Chondrocyte (in vitro differentiated cells): ENCODE measurements at places on chromosomes 7 and 10.

- DNase-seq: no peak
These were observed 220.0 kb upstream of the KLF6 start for GRCh38 chr10:4004990-4005389.

DNA sequence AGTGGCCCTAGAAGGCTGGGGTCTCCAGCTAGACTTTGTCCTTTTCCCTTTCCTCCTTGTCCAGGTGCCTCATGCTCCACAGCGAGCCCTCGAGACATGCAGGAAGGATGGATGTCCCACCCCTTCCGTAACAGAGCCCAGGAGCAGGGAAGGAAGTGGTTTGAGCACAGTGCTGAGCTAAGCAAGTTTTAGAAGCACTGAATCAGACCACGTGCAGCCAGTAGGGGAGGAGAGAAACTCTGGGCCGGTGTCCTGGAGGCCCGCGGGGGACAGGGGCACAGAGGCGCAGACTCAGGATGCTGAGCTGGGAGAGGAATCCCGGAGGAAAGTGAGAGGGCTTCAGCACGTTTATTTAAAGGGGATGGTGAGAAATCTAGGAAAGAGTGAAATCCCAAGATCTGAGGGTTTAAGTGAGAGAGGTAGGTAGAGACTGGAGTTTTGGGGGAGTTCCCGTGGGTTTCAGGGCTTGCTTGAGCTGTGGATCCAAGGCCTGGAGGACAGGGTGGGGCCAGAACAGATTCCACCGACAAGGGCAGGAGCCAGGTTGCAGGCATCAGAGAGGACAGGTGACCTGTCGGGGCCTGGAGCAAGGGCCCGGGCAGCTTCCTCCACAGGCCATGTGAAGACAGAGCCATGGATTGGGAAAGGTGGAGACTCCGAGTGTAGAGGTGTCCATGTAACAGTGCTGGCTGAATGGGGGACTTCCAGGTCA is 4.4 kb upstream of the IRF5 start:
- no peak for DNase-seq

DNA sequence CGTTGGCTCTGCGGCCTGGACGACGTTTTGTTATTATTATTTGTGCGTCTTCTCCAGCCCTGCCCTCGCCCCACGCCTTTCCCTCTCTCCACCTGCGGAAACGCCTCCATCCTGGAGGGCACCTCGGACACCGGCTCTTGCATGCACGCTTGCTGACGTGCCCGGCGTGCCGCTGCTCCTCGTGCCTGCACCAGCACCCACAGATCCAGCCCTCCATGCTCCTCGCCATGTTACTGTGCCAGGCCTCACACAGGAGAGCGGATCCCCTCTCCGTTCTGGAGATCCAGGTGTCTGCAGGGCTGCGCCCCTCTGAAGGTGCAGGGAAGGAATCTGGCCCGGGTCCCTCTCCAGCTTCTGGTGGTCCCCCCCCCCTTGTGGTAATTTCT is 373.9 kb upstream of the FOXK1 start:
- DNase-seq: no peak

DNA sequence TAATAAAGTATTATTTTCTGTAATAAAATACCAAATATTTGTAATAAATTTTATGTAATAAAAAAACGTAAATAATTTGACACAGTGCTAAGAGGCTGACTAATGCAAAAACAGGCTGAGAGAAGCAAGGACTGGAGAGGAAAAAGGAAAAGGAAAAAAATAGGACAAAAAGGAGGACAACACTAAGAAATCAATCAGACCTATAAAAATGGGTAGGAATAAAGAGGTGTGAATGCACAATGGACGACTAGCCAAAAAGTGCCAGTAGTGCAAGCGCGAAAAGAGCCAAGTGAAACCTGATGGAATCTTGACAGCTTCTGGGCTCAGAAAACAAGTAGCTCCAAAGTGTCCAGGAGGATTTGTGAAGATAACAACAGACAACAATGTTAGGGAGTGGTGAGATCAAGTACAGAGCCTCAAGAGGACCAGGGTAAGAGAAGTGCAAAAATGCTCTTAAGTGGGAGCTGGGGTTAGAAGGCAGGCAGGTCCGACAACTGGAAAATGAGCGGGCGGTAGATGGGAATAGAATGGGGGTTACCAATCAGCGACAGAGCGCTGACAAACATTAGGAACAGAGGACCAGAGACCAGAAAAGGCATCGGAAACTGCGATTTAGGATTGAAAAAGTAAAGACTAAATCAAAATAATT is 1.2 kb downstream of the BRAF start:
- no peak for DNase-seq

GRCh38 chr7:12267542-12267941 is 56.4 kb downstream of the TMEM106B start:
- no peak for DNase-seq

- no peak for DNase-seq
These were observed 305.6 kb upstream of the PITRM1 start for GRCh38 chr10:3478153-3478552.

- no peak for DNase-seq
These were observed 76.8 kb upstream of the CARD11 start for GRCh38 chr7:3120513-3120912.

DNA sequence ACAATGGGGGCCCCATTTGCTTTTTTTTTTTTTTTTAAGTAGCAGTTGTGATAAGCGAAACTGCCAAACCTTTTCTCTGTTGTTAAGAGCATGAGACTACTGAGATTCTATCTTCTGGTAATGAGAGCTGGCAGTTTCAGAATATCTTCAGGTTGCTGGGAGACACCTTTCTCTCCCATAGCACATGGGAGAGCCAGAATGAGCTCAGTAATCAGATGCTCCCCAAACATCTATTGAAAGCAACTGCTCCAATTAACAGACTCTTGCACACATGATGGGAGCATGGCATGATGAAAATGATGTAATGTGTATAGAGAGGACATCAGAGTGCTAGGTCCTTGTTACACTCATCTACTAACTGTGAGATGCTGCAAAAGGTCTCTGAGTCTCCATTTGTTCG is 18.8 kb downstream of the MYO3A start:
- DNase-seq: no peak

DNA sequence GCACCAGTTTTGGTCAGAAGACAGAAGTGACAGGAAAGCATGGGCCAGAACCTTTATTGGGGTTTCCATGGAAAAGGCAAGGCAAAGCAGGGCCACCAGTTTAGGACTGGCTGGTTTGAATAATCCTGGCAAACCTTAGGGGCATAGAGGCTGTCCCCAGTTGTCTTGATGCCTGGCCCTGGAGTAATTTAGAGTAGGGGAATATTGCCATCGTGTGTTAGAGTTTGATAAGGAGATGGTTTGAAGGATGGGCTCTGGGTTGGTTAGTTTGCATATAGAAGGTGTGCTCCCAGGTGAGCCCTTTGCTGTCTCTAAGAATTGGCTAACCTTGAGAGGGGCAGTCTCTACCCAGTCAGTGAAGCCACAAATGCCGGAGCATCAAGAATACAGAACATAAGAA is 79.6 kb downstream of the ZNF777 start:
- no peak for DNase-seq

- DNase-seq: no peak
These were observed 177.4 kb downstream of the ARHGAP12 start for GRCh38 chr10:31751051-31751737.

DNA sequence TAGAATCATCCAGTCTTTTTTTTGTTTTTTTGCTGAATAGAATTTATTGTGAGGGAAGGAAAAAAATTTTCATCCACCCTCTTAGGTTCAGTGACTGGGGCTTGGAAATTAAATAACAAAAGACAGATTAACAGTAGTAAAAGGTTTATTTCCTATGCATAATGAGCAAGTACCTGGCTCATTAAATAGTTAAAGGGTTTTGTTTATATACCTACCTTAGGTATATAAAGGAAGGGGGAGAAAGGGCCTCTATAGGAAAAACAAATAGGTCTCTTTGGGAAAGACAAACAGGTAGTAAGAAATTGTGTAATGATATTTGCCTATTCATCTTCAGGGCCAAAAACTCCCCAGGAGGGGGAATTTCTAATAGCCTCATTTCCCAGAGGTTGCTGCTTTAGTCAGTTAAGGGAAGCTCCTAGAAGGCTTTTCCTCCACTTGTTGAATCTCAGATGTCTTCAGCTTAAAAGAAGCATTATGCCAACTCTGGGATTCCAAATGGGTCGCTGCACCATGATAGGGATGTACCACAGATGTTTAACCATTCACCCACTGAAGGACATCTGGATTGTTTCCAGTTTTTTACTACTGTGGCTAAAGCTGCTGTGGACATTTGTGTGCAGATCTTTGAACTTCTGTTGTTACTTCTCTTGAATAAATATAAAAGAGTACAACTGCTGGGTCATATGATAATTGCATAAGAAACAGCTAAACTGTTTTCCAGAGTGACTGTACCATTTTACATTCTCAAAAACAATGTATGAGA is 11.3 kb downstream of the ACADSB start:
- DNase-seq: no peak

DNA sequence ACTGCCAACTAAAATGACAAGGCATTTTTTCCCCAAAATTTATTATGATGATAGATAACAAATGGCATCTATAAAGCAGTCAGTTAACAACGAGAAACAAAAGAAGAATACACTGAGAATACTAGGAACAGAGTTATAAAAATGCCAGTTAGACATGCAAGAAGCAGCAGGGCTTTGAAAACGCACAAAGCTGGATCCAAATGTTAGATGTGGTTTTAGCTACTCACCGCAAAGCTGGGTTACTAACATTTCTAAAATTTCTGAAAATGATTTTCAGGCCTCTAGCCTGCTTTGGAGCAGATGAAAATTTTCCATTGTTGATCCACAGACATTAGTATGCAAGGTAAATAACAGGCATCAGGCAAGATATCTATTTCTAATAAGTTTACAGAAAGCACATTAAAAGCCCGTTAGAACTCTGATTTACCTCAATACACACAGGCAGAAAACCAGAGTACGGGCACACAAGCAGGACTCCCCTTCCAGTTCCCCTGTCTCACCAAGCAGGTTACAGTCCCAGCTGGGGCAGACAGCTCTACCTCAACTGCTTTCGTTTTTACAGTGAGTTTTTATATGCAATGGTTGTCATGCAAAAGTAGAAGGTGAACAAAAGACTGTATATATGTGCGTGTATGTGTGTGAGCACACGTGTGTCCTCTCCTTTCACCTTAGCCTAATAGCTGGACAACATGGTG is 37.9 kb downstream of the GLI3 start:
- no peak for DNase-seq

DNA sequence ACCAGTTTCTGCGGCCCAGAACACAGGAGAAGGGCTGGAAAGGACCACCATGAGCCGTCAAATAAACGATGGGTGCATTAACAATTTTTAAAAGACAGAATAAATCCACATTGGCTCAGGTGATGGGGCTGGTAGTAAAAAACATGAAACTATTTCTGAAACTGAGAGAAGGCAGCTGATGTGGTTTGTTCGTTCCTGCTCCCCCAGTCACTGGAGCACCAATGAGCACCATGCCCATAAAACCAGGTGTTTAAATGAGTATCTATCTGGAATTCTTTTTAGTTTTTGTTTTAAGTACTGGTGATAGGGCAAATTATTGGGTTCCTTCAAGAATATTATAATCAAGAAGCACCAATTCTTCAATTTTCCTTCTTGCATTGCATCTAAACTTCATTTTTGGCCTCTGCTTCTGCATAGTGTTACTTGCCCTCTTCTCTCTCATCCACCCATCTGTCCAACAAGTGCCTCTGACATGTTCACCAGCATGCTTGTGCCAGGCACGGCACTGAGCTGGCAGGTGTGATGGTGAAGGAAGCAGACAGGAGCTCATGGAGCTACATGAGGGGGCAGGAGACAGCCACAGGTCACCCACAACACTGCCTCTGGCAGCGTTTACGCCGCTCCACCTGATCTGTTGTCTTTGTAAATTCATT is 65.5 kb downstream of the LARP4B start:
- DNase-seq: no peak

DNA sequence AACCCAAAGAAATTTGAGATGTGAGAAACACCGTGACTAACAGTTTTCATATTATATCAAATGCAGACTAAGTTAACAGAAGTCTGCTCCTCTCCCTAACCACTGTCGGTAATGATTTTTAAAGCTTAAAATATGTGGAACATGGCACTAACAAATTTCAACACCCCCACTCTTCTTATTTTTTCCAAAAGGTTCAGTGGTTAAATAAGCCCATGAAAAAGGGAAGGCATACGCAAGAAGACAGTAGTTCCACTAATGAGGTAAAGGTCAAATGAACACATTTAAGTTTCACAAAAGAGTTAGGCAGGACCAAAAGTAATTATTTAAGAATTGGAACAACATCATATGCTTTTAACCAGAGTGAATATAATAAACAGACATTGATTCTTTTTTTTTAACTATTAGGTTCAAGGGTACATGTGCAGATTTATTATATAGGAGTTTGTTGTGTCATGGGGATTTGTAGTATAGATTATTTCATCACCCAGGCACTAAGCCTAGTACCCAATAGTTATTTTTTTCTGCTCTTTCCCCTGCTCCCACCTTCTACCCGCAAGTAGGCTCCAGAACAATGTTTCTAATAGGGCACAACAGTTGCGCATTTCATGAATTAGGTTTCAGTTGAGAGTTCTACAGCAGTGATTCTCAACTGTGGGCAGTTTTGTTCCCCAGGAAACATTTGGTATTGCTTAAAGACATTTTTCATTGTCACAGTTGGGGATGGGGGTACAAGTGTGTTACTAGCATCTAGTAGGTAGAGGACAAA is 79.9 kb downstream of the HBP1 start:
- no peak for DNase-seq

GRCh38 chr7:41446606-41447449 is 256.1 kb downstream of the INHBA start:
- DNase-seq: no peak

DNA sequence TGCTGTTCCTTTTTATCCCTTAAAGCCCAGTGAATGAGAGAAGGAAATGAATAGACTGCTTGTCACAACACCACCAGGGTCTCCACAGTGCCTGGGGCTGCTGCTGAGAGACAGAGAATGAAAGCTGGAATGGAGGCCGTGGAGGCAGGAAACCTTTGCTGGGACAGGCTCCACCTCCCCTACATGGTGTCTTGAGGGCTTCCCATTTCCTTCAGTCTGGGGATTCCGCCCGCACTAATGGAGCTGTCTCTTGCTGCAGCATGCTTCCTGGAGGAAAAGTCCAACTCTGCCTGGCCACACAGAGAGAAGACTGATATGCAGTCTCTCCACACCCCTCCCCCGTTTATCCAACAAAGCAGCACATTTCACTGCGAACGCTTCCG is 54.5 kb downstream of the LRRC4 start:
- DNase-seq: no peak

DNA sequence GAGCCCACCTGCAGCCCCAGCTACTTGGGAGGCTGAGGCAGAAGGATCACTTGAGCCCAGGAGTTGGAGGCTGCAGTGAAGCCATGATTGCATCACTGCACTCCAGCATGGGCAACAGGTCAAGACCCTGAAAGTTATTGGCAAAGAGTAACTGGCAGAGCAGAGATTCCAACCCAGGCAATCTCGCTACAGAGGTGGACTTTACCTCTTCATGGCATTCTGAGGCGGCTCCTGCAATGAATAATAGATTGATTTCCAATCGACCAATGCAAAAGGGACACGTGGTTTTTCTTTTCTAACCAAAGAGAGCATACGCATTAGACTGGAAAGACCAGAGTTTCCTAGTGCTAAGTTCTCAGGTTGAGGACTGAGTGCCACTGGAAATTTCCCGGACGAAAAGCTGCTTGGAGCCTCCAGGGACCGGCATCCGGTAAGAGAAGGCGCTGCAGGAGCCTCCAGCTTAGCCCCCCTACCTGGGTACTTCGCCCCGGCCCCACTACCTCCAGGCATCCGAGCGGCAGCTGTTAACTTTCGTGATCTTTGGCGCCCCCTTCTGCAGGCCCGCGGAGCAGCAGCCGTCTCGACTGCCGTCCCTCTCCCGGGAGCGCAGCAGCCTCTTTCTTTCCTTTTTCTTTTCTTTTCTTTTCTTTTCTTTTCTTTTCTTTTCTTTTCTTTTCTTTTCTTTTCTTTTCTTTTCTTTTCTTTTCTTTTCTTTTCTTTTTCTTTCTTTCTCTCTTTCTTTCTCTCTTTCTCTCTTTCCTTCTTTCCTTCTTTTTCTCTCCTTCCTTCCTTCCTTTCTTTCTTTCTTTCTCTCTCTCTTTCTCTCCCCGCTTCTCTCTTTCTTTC is 4.1 kb downstream of the MBLAC1 start:
- no peak for DNase-seq
